ENCODE measurements at places on chromosomes 7 and 10.

DNA sequence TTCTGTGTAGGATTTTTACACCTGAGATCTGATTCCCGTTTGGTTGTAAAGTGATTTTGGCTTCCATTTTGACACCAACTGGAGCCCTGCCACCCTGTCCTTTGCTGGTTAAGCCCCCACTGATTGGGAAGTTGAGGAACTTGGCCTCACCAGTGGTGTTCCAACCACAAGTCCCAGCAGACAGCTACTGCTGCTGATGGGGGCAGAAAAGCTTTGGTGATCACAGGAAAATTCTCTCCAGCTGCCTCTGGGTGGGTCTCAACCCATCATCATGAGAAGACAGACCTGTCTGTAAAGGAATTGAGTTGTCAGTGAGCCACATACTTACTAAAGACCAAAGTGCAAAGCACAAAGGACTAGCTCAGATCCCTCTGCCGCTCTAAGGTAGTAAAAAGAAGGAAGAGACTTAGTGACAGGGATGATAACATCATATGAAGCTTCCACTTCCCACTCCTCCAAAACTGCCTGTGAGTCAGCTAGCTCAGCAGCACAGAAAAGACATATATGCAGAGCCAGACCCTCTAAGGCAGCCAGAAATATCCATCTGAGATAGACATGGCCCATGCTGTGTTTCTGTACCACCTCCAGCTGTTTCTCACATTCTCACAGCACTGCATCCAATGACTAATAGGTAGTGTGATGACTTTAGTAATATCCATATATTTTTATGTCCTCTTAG lies 22.4 kb upstream of the LRRC17 start:
- DNase-seq: no peak

DNA sequence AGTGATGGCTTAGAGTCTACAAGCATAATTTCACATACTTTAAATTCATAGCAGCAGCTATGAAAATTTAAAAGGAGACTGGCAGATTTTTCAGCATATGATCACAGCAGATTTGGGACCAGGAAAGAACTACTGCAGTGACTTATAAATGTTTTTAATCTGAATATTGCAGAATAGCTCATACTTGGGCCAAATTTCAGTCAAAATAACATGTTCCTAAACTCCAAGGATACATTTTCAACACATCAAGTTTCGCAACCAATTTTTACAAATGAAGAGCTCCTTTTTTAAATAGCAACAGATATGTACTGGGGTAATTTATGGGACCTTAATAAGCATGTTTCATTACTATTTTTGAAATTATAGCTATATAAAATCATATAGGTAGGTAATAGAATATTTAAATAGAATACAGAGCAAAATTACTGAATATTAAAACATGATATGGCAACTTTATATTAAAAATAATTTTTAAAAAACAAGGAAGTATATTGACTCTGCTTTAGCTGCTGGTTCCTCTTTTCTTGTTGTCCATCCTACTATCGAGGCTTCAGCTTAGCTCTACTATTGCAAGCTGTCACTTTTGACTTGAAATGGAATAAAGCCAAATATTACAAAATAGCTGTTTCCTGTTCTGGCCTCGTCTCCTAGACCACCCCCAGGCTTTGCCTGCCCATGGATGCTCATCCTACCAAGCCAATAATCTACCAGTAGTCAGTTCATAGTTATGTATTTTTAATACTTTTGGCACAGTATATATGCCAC lies 123.1 kb downstream of the NRBF2 start:
- DNase-seq: no peak

DNA sequence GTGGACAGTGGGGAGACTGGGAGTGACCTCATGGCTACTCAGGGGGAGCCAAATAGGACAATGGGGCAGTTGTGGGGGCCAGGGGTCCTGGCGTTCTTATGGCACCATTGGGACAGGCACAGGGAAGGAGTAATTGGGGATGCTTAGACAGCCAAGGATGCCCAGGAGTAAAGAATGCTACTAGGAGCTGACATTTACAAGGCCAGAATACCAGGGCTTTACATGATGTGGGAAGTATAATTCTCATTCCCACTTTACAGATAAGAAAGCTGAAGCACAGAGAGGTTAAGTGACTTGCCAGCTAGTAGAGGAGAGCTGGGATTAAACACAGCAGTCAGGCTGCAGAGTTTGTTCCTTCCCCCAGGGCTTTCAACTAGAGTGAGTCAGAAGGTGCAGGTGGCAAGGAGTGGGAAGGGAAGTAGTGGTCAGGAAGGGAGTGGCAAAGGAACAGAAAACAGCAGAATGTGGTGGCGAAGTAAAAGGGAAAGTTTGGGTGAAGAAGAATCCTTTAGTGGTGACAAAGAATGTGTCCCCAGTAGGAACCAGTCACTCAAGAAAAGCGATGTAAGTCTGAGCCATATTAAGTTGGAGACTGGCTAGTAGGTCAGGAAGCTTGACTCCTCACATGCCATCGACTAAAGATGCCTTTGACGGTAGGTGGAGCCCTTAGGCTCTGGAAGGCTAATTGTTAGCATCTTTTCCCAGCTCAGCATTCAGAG lies 32.8 kb downstream of the CPVL start:
- no peak for DNase-seq

DNA sequence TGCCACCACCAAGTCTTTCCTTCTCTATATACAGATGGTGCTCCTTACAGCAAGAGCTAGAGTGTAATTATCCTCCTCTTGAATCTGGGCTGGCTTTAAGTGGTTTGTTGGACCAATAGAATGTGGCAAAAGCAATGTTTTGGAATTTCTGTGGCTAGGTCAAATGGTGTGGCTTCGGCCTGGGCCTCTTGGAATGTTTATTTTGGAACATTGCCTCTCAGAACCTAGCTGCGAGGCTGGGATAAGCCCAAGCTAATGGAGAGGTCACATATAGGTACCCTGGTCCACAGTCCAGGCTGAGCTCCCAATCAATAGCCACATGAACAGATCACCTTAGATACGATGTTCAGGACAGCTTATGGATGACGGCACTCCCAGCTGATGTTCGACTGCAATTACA lies 556.7 kb downstream of the TYW1 start:
- no peak for DNase-seq

- no peak for DNase-seq
Observed at GRCh38 chr10:17547060-17547459, 70.1 kb downstream of the HACD1 start.

GRCh38 chr7:25391295-25391861 lies 163.1 kb upstream of the NPVF start:
- no peak for DNase-seq

GRCh38 chr7:46786221-46786954 lies 795.5 kb downstream of the TNS3 start:
- DNase-seq: no peak

GRCh38 chr10:102450374-102451104 lies 804 bp downstream of the C10orf95 start:
- DNase-seq: peak; percentile 79

GRCh38 chr10:25552283-25552919 lies 377.6 kb downstream of the GPR158 start:
- no peak for DNase-seq

GRCh38 chr7:51312951-51313737 lies 3.5 kb downstream of the COBL start:
- no peak for DNase-seq

- DNase-seq: no peak
Observed at GRCh38 chr7:105268056-105268455, 120.7 kb downstream of the SRPK2 start.

DNA sequence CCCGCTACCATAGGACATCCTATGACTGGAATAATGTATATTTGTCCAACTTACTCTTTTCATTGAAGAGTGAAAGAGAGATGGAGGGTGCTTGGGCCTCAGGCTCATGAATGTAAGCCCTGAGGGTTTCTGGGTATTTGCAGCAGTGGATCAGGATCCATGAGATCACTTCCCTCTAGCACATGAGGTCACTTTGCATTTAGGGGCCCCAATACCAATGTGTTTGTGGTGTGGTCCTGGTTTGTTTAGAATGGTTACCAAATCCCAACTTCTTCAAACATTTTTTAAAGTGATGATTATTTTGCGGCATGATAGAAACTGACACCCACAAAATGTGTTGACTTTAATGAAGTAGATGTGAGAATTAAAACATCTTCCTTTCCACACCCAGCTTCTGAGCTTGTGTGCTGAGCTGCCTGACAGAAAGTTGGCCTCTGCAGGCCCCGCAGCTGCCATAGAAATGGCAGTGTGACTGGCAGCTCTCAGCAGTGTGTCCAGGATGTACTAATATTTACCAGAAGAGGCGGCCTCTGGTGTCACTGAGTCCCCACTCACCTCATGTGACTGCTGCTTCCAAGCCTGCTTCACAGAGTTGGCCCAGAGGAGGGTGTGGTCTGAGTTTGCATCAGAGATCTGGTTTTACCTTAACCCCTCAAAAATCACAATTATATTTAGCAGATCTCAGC lies 447.6 kb upstream of the NPVF start:
- no peak for DNase-seq

GRCh38 chr10:132893090-132893489 lies 49.3 kb downstream of the CFAP46 start:
- no peak for DNase-seq

DNA sequence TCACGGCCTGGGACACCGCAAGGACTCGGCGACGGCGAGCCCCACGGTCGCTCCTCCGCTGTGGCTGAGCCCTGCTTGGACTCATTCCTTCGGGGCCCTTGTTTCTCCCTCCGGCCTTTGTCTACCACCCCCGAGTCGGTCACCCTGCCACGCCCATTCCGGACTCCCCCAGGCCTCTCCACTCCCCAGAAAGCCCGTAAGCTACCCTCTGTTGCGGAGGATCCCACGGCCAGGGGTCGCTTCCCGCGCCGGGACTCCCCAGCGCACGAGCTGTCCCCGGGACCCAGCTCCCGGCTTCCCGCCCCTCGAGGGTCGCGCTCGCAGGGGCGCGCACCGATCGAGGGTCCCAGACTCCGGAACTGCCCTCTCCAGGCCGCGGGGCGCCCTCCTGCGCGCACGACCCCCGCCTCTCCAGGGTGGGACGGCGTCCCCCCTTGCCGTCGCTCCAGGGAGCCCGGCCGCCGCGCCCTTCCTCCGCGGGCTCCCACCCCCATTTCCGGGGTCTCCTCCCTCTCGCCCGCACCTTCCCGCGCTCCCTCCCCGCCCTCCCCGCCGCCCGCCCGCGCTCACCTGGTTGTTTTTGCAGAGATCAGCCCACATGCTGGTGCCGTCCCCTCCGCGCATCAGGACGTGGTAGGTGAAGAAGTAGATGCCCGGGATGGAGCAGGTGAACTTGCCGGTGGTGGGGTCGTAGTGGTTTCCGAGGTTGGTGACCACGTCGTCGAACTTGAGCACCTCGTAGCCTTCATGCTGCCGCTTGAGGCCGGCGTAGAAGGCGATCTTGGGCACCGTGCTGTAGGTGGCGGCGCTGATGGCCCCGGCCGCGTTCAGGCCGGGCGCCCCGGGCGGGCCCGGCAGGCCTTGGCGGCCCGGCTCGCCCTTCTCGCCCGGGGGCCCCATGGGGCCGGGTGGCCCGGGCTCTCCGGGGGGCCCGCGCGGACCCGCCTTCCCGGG lies 1.5 kb downstream of the C1QL3 start:
- DNase-seq: peak; percentile 9

GRCh38 chr10:3201796-3202195 lies 29.2 kb upstream of the PITRM1 start:
- DNase-seq: no peak

DNA sequence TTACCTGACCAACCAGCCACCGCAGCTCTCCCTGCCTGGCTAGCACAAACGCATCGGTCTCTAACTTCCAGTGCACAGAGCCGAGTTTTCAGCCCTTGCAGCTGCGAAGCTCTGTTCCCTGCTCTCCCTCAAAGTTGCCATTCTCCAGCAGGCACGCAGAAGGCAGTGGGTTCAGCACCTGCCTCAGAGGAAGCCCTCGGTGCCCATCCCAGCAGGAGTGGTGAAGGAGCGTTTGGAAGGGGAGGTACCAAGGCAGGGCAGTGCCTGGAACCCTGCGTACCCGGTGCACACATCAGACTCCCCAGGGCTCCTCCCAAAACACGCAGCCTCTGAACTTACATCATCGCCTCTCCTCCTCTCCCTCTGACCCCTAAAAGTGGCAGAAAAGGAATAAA lies 1.7 kb upstream of the STK32C start:
- no peak for DNase-seq

DNA sequence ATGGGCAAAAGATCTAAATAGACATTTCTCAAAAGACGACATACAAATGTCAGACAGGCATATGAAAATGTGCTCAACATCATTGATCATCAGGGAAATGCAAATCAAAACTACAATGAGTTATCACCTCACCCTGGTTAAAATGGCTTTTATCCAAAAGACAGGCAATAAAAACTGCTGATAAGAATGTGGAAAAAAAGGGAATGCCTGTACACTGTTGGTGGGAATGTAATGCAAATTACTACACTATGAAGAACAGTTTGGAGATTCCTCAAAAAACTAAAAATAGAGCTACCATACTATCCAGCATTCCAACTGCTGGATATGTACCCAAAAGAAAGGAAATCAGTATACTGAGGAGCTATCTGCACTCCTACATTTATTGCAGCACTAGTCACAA lies 18.0 kb downstream of the GSDME start:
- DNase-seq: no peak

- no peak for DNase-seq
Observed at GRCh38 chr10:124088915-124089314, 4.5 kb downstream of the CHST15 start.

- no peak for DNase-seq
Observed at GRCh38 chr7:111045449-111045848, 45.5 kb upstream of the LRRN3 start.

- DNase-seq: no peak
Observed at GRCh38 chr10:48609441-48609840, 4.6 kb upstream of the ARHGAP22 start.

DNA sequence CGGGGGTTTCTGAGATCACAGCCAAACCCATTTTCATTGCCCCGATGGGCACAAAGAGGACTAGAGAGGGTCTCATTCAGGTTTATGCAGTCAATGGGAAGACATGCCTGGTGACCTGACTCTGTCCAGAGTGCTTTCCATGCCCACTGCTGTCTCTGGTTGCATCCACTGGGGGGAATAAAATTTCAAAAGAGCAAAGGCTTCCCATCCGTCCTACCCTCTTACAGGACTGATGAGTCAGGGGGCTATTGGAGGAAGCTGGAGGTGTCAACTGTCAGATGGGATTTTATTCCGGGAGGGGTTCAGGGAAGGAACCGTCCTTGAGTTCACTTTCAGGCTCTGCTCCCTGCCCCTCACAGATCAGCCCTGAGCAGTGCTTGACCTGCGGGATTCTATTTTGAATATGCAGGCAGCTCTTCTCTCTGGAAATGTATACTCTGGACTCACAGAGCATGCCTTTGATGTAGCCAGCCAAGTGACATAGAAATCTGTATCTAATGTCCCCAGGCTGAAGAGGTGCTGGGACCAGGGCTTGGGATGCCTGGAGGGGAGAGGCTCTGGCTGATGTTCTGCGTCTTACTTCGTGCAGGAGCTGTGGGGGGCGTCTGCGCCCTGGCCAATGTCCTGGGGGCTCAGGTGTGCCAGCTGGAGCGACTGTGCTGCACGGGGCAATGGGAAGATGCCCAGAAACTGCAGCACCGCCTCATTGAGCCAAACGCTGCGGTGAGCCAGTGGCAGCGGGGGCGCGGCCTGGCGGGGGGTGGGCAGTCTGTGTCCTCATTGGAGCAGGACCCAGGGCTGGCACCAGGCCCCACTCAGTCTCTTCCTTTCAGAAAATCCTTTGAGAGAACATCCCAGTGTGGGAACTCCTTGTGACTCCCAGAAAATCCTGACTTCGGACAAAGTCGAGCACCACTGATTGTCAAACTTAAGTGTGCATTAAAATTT lies 12.0 kb downstream of the C10orf62 start:
- no peak for DNase-seq

Data from stimulated activated CD4-positive, alpha-beta T cell treated with anti-CD3 and anti-CD28 coated beads, Interleukin-12 subunit alpha, Interleukin-12 subunit beta, amount 100 ng/mL, for 4 hours (primary cell).